ENCODE measurements at places on chromosomes 12 and 14.

- no peak for DNase-seq
These were observed 16.2 kb upstream of the KRT7 start for GRCh38 chr12:52216807-52217206.

GRCh38 chr14:90547250-90547649 lies 150.4 kb downstream of the CALM1 start:
- no peak for DNase-seq

DNA sequence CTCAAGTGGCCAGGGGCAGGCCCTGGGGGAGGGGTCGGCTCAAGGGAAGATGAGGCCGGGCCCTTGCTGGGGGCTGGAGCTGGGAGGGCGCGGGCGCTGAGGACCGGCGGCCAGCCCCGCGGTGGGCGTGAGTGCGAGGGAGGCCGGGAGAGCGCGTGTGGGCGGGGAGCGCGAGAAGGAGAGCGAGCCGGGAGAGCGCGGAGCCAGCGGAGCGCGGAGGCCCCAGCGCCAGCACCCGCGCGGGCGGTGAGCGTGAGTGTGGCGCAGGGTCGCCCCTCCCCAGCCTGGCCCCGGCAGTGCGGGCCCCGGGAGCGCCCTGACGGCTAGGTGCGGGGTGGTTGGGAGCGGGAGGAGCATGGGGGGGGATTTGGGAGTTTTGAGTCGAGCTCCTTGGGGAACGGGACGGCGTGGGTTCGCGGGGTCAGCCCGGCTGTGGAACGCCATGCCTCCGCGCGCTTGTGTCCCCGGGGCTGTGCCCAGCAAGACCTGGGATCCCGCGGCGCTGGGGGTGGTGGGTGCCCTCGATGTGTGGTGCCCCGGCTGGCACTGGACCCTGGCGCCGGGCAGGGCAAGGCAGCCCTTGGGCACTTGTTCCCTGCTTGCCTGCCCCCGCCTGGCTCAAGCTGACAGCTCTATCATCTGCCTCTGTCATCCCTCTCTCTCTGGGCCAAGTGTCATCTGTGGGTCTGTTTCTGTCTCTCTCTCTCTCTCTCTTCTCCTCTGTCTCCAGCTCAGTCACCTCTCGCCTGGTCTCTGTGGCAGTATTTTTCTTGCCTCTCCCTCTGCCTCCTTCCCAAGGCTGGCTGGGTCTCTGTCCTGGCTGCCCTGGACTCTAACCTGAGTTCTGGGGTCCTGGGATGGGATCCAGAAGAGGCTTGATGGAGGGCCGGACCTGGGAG lies at the start of gene LBHD2:
Gene LBHD2, plus strand, starts transcription at position 190 of the 899 bp plus-strand sequence. CDS start 1,803 bp downstream, outside the sequence.
- no peak for DNase-seq

- no peak for DNase-seq
These were observed 7.1 kb upstream of the LGMN start for GRCh38 chr14:92755495-92755894.

- DNase-seq = no peak
These were observed 68.0 kb downstream of the KIF26A start for GRCh38 chr14:104206281-104206904.

DNA sequence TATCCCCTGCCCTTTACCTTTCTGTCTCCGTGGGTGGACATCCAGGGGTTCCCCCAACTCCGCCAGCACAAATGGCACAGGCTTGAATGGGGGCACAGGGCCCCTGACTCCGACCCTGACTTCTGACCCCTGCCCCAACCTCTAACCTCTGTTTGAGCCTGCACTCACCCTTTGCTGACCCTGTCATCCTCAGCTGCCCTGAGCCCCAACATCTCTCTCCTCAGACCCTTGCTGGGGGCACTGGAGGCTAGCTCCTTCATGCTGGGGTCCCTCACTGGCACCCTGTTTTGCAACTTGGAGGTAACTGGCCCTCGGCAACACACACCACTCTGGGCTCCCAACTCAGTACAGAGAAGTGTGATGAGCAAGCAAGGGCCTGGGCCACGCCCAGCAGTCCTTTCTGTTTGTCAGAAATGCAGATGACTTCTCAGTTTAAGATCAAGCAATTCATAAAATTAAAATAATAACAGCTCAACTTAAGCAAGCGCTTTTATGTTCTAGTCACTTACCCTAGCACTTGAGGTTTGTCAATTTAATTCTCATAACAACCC lies 2.1 kb downstream of the IFI27 start:
- no peak for DNase-seq

GRCh38 chr12:54052438-54053002 lies 1.1 kb upstream of the HOXC4 start:
- no peak for DNase-seq

GRCh38 chr12:98644433-98644711 lies 216 bp downstream of the IKBIP start:
- DNase-seq = no peak

DNA sequence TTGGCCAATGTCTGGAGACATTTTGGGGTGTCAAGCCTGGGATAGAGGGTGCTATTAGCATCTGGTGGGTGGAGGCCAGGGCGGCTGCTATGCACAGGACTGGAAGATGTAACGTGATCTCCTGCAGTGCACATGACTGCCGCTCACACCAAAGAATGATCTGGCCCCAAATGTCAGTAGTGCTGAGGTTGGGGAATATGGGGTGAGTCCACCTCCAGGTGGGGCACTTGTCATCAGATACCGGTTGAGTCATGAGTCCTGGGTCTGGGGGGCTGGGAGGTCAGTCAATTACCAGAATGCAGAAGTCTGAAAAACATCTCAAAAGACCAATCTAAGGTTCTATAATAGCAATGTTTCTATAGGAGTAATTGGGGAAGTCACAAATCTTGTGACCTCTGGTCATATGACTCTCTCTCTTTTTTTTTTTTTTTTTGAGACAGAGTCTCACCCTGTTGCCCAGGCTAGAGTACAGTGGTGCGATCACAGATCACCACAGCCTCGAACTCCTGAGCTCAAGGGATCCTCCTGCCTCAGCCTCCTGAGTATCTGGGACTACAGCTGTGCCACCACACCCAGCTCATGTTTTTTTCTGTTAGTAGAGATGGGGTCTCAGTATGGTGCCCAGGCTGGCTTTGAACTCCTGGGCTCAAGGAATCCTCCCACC lies 6.0 kb upstream of the SDSL start:
- DNase-seq = no peak

DNA sequence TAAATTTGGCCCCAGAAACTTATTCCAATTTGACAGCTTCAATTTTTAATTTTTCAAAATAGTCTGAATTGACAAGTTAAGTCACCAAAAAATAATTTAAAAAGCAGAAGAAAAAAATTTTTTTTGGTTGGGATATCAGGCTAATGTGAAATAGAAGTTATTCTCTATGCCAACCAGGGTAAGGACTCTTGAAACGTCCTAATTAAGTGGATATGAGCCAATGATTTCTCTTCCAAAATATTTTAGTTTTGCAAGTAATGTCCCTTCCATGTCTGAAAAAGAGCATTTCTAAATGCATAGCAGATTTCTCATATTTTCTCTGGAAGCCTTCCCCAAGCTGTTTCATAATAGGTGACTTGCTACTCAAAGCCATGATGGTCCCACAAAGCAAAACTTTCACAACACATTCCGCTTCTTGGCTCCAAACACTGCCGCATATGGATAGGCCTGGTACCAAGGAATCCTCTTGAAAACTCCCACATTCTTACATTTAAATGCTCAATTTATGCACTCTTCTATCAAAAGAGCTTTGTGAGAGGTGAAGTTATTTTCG lies 65.1 kb downstream of the SIX6 start:
- DNase-seq = no peak

Data from Panc1 (cell line).